Amygdala (tissue), 56 donors: ENCODE measurements at places on chromosomes 5 and 9.

GRCh38 chr5:50968356-50969149 lies 302.1 kb downstream of the PARP8 start:
- no peak for DNase-seq

DNA sequence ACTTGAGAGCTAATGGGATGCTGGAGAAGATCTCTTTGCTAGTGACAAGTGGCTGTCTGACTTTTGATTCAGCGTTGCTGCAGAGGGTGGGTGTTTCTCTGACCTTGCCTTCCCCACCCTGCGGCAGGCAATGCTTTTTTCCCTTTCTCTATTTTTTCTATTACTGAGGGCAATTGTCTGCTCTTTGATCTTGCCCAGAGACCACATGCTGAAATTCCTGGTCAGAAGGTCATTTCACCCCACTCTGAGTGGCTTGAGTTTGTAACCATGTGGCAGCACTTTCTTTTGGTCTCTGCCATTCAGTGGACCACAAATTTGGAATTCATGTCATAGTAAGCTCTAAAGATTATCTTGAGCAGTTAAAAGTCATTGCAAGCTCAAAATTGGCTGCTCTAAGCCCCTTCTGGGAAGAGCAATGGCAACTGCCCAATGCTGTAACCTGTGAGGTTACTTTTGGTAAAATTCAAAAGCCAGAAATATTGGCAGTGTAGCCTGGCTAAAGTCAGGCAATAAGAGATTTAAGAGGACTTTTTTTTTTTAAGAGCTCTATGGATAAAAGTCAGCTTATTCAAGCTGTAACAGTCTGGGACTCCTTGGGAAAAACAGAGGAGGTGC lies 30.4 kb upstream of the MTMR12 start:
- DNase-seq: no peak

GRCh38 chr5:2439608-2440007 lies 311.9 kb downstream of the IRX2 start:
- no peak for DNase-seq

DNA sequence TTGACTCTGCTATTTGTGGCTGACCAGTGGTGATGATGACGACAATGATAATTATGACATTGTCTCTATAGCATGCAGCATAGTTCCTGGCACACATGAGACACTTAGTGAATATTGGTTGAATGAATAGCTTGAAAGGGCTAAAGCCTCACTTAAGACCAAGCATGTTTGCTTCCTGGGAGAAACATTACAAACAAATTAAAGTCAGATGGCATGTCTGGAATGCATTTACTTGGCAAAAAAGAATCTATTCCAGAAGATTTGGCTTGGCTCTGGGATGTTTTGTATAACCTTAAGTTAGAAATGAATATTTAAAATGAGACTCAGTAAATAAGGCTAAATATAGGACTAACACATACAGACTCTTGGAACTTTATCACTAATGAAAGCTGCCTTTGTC lies 21.6 kb downstream of the GAS1 start:
- DNase-seq: no peak

DNA sequence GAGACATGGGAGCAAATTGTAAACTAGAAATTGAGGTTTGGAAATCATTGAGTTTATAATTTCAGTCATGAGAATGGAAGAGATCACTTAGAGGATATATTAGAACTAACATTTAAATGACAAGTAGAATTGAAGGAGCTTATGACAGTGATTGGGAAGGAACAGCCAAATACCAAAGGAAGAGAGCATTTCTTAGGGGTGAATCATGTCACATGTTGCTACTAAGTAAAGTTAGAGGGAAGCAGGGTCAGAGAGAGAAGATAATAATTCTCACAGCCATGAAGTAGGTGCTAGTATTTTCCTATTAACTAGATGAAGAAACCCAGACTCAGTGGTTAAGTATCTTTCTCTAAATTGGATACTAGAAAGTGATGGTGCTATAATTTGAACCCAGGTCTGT lies 59.3 kb downstream of the COMMD10 start:
- DNase-seq: no peak

GRCh38 chr9:113648048-113648447 lies 184.5 kb downstream of the RGS3 start:
- DNase-seq: no peak

DNA sequence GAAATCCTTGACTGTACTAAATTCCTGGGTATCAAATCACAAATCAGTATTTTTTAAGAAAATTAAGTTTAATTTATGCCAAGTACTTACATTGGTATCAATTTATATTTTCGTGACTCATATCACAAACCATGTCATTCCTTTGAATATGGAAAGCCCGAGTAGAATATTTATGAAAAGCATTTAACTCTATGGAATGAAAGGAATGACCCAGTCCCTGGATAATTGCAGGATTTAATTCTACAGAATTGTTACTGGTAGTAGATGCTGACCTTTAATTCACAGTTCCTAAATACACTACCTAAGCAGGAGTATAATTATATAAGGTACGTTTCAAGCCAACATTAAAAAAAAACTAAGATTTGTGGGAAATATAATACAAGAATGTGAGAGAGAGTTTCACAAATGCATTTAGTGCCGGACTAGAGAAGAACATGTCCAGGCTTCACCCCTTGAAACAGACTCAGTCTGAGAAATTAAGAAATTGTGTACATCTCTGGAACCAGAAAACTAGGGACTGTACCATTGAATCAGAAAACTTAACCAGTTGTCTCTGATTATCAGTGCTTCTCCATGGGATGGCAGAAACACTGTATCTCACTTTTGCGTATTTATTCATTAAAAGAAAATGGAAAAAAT lies 28.5 kb upstream of the PLPPR1 start:
- no peak for DNase-seq

DNA sequence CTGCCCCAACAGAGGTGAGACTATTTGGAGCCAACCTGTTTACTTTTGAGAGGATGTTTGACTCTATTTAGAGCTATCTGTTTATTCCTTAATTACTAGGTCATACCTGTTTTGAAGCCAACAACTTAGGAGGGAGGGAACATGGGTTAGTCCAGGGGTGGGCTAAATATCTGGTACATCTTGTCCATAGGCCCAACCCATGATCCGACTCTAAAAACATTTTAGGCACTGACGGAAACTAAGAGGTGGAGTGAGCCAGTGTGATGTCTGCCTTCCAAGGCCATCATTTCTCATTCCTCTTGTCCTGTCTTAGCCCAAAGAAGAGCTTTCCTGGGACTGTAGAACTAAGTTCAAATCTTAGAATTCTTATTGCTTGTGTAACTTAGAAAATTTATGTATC lies 8.4 kb downstream of the SPINK5 start:
- no peak for DNase-seq

GRCh38 chr9:5389109-5389732 lies 48.5 kb downstream of the PLGRKT start:
- no peak for DNase-seq

DNA sequence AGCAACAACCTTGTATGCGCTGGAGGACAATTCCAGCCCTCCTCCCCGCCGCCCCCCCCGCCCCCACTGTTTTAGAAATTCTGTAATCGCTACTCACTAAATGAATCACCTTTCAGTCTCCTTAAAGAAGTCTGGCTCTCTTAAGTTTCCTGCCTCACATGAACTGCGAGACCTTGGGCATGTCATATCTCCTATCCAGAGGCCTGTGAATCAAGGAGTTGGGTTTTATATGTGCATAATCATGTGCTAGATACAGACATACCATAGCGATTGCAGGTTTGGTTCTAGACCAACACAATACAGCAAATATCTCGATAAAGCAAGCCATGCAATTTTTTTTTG lies 337 bp upstream of the DMAC1 start:
- no peak for DNase-seq

DNA sequence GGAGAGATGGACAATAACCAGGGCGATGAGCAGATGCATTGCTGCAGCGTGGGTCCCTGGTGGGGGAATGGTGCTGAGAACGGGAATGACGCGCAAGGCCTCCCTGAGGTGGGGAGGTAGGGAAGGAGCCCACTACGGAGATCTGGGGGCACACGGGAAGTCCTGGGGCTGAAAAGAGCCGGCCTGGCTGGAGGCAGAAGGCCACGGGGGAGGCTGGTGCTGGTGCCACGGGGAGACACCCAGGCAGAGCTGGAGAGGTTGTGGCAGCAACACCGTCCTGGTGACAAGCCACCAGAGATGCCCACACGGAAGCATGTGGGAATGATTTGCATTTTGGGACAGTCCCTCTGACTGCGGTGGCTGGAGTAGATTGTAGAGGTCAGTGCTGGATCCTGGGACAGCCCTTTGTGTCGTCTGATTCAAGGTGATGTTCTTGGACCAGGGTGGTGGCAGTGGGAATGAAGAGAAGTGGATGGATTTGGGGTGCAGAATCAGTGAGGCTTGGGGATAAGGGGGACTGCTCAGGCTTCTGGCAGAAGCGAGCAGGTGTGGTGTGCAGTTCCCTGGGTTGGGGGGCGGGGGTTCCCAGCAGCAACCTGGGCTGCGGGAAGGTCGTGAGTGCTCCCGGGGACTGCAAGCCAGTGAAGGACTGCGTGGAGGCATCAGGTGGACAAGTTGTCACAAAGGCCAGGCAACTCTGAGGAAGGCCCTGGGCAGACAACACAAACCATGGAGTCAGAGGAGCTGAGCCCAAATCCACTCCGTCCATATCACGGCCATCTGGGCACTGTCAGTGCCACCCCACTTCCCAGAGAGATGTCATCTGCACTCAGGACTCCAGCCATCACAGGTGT lies 25.2 kb upstream of the CNOT6 start:
- no peak for DNase-seq

DNA sequence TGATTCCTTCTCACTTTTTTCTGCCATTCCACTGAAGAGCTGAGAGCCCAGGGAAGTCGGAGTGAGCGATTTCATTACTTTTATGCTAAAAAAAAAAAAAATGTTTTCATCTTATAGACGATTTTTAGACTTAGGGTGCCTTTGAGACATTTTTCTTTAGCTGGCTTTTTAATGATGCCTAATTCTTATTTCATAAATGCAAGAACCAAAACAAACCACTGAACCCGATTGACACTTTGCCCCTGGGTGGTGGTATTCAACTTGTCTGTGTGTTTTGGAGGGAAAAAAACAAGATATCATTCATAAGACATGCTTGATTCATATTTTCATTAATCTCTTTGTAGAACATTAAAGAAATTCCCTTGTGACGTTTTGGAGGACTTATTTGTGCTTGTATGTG lies 2.4 kb downstream of the TLE4 start:
- DNase-seq: no peak

DNA sequence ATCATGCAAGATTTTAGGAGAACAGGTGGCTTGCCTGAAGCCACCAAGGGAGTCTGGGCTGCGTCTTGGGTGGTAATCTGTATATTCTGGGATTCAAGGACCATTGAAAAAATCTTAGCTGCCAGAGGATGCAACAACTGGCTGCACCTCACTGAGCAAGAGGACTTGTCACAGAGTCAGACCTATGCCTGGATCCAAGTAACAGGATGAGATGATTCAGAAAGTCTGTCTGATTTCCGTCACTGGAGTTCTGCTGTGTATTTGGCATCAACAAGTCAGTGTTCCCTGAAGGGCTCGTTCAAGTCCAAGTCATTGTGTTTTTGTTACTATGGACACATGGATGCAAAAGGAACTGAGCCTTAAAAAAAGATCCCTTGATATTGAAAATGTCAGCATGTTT lies 37.8 kb upstream of the CARTPT start:
- no peak for DNase-seq

GRCh38 chr5:152051499-152052454 lies 127.1 kb upstream of the GLRA1 start:
- no peak for DNase-seq

GRCh38 chr9:36988848-36989247 lies 45.2 kb downstream of the PAX5 start:
- no peak for DNase-seq

DNA sequence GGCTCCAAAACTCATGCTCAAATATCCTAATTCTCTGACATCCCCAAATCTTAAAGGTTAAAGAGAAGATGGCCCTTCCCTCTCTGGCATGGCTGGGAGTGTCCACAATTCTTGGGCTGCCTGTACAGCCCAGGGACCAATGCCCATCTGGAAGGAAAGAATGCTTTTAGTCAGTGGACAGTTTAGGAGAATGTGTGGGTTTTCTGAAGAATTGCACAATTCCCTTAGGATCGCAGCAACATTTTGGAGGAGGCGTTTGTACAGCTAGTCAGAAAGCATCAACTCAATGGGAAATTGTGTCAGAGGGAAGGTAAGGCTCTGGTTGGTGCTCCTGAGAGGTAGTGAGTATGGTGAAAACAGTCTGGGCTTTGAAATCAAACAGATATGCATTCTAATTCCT lies 15.0 kb downstream of the FAM193B start:
- DNase-seq: no peak

GRCh38 chr5:157471709-157472108 lies 11.7 kb downstream of the NIPAL4 start:
- DNase-seq: no peak

DNA sequence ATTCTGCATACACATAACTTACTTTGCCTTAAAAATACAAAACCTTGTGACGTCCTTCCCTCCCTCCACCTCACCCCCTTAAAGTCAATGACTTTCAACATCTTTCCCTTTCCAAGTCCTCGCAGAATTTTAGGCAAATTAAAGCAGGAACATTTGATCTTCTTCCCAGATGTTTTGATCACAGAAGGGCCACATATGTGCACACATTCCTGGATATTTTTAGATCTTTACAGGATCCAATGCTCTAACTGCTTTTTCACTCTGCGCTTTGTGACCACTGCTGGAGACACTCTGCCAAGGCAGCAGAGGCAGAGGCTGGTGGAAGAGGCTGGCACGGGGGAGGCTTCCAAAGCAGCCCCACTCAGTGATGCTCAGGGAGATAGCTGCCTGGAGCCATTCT lies 130.7 kb downstream of the SEC61B start:
- no peak for DNase-seq

GRCh38 chr5:143354025-143354424 lies 49.5 kb downstream of the NR3C1 start:
- DNase-seq: no peak

DNA sequence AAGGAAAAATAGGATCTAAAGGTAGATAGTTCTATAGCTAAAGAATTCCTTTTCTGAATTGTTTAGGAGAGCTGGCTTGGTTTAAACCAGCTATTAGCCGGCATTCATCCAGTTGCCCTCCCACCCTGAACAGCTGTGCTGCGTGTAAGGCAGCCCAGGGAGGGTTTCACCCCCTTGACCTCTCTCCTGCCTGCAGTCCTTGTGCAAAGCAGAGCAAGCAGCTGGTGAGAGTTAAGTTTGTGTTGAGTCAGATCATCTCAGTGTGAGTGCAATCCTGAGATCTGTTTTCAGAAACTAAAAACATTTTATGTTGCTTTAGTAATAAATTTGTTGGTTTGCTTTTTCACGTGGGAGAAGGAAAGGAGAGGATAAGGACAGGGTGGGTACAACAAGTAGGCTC lies 13.0 kb downstream of the SLC25A25 start:
- no peak for DNase-seq

- DNase-seq: no peak
Measured at GRCh38 chr5:92222449-92222848, 839.3 kb upstream of the ARRDC3 start.
